ENCODE measurements at places on chromosomes 3 and 15.

- no peak for DNase-seq
These were observed 2.8 kb downstream of the SQOR start for GRCh38 chr15:45637552-45638033.

DNA sequence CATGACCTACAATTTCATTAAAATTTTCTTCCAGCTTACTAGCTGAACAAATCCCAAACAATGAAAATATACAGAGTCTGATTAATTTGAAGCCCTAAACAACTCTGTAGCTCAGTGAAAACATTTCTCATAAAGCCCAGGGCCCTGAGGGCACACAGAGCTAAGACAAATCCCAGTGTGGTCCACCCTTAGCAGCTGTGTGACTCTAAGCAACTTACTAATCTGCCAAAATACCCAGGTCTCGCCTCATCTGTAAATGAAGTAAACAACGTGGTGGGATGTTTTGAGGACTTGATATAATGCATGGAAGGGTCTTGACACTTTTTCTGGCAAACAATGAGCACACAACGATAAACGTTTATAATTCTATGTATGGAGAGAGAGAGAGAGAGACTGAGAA lies 158.4 kb downstream of the FHIT start:
- DNase-seq, result no peak

DNA sequence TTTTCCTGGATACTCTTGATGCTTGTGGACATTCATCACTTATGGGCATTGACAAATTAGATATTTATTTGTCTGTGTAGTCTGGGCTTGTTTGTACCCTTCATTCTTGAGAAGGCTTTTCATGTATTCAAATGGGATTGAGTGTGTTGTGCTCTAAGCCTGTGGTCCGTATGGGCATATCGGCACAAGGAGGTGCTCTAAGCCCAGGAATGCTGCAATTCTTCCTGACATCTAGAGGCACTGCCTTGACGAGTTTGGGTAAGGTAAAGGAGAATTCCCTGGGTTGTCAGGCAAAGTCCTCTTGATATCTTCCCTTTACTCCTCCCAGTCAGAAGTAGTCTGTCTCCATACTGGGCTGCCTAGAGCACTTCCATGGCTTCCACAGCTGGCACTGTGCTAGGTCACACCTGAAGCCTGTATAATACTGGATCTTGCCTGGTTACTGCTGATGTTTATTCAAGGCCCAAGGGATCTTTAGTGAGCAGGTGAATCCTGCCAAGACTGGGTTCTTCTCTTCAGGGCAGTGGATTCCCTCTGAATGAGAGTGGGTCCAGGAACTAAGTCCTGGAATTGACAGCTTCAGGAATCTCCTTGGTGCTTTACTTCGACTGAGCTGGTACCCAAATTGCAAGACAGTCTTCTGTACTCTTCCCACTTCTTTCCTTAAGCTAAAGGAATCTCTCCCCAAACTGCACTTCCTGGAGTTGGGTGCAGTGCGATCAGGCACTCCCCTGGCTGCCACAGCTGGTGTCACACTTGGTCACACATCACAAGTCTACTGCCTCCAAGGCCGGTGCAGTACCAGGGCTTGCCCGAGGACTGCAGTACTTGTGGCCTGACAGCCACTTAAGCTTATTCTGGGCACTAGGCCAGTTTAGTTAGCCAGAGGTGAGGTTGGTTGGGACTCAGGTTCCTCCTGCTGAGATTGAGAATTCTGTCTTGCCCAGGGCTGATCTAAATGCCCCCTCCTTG lies 46.0 kb downstream of the GALK2 start:
- no peak for DNase-seq

- DNase-seq, result no peak
These were observed 327.6 kb downstream of the FGF12 start for GRCh38 chr3:192399767-192400166.

- no peak for DNase-seq
These were observed 30.3 kb downstream of the CX3CR1 start for GRCh38 chr3:39249453-39250115.

DNA sequence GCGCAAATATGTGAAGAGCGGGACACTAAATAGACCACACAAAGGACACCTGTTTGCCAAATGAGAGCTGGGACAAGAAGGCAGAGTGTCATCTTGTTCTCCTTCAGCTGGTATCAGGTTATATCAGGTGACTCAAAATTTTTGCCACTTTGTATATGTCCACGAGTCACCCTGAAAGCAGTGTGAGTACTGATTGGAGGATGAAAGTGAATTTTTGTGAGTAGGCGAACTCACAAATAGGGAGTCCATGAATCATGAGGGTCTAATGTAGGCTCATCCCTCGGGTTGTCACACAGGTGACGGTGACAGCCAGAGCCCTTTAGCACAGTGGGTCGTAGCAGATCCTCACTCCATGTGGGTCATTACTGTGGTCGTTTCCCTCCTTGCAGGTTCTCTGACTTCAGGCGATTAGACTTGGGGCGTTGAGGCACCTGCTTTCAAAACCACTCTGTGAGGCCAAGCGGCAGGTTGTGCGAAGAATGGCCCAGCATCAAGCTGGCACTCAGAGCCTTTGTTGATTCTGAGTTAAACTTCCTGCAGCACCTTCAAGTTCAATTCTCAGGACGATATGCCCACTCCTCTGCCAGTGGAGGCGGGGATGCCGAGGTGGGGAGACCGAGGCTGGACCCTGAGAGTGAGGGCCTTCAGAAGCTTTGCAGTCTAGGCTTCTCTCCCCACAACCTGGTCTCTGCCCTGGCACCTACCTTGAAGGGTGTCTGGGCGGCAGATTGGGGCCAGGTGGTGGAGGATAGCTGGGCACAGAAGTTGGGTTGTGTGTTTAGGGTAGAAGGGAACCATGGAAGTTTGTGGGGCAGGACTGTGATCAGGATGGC lies 173.8 kb downstream of the SMAD6 start:
- no peak for DNase-seq

DNA sequence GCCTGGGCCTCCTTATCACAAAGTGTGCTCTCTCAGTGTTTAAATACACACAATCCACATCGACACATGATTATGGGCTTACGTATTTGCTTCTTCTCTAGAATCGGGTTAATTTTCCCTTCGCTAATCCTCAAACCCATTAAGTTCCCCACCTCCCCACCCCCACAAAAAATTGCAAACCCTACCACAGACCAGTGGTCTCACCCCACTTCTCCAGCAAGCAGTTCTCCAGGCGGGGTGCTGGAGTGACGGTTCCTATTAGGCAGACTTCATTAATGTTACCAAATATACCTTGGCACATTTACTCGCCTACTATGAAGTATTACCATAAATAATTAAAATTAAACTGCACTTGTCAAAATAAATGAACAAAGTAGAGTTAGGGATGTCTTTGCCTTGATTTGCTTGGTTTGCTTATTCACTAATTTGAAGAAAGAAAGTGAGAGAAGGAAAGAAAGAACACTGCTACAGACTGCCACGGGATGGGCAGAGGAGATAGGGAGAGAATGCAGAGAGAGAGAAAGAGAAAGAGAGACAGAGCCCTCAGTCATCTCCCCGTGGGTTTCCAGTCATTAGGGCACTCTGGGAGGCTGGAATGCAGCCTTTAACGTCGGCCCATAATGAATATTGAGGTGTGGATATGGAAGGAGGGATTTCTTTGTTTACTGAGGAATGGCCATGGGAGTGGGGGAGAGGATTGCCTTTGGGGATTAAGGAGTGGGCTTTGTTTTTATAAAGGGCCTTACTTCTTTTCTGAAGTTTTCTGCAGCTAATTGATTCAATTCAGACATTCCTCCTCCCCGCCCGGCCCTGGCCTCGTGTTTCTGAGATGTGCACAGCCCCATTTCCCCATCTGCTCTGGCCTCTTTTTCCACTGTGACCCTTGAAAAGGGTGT lies 39.7 kb upstream of the POLG start:
- DNase-seq, result no peak

DNA sequence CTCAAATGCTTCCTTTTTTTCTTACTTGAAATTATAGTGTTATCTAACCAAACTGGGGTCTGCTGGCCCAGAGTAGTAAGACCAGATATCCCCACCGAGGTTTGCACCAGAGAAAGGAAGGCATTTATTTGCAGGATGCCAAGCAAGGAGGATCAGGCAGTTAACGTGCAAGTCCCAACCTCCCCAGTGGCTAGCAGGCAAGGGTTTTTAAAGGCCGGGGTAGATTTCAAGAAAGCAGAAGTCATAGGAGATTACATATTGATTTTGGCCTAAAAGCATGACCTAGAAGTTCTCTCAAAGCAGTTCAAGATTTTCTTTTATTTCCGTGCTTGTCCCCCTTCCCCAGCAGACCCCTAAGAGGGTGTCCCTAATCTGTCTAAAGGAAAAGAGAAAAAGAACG lies 32.8 kb upstream of the STRIT1 start:
- DNase-seq, result no peak

DNA sequence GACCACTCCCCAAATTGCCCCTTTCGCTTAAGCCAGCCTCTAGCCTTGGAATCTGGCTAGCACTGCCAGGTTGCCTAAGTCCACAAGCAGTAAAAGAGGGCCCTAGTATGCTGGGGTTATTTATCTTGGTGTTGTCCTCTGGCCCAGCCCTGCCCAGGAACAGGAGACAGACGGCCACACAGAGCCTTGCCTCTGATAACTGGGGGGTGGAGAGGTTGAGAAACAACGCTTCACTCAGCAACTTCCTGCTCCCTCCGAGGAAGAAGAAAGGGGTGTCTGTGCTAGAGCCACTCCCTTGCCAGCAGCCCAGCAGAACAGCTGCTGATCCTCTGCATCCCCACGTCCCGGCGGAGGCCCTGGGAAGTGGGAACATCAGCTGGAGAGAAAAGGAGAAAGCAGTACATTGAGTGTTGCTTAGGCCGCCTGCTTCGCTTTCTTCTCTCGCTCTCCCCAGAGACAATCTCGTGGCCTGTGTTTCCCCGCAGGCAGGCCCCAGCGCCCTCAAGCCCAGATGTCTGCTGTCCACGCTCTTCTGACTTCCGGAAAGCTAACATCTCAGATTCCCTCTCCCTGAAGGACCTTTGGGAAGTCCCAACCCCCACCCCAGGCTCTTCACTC lies 22.6 kb upstream of the C3orf70 start:
- no peak for DNase-seq

DNA sequence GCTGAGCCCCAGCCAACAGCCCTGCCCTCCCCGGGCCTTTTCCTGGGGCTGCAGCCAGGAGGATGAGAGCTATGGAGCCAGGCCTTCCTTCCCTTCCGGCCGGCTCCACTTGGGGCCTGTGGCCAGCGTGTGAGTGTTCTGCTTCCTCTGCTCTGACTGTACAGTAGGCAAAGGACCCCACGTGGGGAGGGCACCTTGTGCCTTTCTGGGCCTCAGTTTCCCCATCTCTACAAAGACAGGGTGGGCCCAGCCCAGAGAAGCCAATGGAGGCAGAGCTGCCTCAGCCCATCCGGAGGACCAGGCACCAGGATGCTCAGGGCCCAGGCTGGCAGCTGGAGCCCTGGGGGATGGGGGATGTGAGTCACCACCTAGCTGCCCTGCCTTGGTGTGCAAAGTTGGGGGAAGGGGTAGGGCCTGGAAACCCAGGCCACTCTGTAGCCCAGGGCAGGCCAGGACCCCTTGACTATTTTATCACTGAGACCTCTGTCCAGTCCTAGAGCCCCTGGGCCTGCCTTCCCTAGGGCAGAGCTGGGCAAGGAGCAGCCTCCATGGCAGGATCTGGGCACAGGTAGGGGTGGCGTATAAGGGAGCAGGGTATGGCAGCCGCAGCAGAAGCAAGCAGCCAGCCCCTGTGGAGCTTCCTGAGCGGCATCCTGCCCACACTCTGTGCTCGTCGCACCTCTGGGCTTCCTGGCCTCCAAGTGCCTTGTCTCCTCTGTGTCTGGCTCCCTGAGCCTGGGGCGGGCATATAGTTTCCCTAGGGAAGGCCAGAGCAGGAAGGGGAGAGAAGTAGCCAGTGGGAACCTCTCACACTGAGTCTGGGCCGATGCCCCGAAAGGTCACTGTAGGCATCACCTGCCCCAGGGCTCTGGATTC lies 1.8 kb downstream of the PSTPIP1 start:
- DNase-seq, result peak; percentile 25

DNA sequence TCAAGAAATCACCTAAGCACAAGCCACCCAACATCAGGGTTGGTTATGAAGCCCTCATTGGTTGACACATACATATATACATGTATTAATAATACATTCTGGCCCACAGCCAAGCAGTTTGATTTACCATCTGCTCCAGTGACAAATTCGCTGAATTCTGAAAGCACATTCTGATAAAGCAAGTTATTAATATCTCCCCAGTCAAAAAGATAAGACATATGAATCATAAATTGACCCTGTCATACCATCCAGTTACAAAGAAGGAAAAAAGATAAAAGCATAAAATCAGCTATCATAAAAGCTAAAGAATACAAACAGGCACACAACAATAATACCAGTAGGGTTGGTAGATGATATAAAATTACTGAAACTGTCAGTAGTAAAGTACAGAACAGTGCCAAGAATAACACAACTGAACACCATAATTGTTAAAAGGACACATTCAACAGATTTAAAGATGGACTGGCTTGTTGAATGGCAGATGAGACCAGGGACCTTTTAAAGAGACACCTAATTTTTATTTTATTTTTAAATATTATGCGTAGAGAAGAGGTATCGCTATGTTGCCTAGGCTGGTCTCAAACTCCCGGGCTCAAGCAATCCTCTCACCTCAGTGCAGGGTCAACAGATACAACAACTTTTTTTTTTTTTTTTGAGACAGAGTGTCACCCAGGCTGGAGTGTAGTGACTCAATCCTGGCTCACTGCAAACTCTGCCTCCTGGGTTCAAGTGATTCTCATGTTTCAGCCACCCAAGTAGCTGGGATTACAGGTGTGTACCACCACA lies 7.7 kb downstream of the SNX4 start:
- no peak for DNase-seq

DNA sequence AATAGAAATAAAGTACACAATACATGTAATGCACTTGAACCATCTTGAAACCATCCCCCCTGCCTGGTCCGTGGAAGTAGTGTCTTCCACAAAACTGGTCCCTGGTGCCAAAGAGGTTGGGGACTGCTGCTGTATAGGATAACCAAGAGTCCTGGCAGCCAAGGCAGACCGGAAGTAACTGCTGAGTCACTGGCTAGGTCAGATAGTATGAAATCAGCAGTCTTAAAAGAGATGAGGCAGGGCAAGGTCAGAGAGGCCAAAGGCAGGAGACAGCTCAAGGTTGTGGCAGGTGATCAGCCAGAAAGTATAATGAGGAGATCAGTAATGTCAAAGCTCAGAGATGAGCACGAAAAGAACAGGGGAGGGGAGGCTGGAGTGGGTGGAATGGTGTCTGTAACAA lies 60.2 kb downstream of the MAP3K13 start:
- DNase-seq, result no peak

- no peak for DNase-seq
These were observed 19.5 kb upstream of the CXCR6 start for GRCh38 chr3:45923755-45924154.

DNA sequence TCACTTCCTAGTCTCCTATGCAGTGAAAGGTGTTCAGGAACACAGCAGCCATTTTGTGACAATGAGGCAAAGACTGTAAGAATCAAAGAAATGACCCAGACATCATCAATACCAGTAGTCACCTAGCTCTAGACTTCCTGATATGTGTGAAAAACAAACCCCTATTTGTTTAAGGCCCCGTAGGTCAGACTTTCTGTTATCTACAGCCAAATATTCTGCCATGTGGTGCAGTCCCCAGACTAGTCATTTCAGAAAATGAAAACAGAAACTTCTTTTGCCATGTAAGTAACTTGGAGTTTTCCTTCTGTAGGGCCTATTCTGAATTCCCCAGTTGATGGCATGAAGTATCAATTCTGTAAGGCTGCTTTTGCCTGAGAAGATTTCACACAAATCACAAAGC lies 181.7 kb upstream of the SNTN start:
- no peak for DNase-seq
